GOT3 (cell line): ENCODE measurements at places on chromosomes 7 and 10.

- DNase-seq, result no peak
Measured at GRCh38 chr10:92572362-92573090, 1.4 kb downstream of the IDE start.

DNA sequence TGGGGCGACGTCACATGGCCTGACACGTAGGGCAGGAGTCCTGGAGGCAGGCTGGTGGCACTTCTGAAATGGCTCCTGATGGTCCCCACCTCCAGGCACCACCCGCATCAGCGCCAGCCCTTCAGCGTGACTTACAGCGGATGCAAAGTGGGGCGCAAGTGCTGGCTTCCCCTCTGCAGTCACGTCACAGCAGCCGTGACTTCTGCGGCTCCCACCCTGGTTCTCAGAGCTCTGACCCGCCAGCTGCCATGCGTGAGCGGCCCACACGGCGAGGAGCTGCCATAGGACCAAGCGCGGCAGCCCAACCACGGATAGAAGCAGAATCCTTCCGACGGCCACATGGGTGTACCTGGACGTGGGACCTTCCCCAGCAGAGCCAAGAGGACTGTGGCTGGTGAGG lies 159.0 kb downstream of the ELFN1 start:
- DNase-seq, result no peak

- no peak for DNase-seq
Measured at GRCh38 chr10:97226398-97226797, 40.6 kb upstream of the SLIT1 start.

- DNase-seq, result no peak
Measured at GRCh38 chr7:138465046-138465445, 5.0 kb downstream of the TRIM24 start.

DNA sequence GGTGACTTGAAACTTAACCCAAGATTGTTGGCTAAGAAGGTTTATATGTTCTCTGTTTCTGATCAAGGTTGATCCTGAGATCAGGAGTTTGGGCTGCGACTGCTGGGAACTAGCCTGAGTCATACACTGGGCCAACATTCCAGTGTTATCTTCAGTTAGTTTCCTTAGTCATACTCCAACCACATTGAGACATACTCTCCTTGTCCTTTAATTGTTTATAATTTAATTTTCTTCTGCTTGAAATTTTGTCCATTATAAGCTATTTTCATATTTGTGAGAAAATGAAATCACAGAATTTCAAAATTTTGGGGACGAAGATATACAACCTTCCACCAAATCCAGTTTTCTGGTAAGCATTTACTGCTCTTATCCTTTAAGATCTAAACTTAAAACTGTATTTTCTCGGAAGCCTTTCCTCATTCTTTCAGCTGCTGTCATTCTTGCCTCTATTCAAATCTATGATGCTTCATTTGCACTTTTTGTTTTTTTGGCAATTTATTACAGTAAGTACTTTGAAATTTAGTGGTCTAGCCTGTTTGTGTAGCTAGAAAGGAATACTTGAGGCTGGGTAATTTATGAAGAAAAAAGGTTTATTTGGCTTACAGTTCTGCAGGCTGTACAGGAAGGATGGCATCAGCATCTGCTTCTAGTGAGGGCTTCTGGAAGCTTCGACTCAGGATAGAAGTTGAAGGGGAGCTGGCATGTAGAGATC lies 63.4 kb upstream of the POT1 start:
- DNase-seq, result no peak

DNA sequence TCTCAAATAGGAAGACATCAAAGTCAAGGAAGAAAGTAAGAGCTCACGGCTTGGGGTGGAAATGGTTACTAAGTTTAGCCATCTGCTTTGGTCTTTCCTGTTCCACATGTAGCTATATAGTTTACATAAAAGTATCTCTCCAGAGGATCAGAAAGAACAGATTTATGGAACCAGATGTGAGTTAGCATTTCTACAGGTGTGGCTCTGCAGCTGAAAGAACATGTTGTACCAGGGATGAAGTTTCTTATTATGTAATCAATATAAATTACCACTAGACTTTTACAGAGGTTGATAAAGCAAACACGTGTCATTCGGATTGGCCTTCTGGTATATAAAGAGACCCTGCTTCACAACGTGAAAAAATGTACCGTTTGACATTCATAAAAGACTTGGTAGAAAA lies 19.9 kb downstream of the CALD1 start:
- DNase-seq, result no peak

DNA sequence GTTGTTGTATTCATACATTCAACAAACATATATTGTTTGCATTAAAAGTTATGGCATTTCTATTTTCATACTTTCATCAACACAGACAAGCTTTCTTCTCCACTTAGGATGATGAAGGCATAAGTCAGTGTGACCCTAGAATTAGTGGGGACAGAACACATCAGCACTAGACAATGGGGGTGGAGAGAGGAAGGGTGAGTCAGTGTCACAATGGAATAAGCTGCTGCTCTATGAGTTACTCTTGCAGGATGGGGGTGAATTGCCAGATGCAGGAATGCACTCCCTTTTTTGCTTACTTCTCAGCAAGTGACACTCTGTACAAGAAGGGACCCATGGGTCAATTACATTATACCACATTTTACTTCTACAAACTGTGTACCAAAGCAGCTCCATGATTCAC lies 74.0 kb downstream of the DGKI start:
- DNase-seq, result no peak

GRCh38 chr7:127678947-127679346 lies 27.0 kb downstream of the SND1 start:
- DNase-seq, result no peak

DNA sequence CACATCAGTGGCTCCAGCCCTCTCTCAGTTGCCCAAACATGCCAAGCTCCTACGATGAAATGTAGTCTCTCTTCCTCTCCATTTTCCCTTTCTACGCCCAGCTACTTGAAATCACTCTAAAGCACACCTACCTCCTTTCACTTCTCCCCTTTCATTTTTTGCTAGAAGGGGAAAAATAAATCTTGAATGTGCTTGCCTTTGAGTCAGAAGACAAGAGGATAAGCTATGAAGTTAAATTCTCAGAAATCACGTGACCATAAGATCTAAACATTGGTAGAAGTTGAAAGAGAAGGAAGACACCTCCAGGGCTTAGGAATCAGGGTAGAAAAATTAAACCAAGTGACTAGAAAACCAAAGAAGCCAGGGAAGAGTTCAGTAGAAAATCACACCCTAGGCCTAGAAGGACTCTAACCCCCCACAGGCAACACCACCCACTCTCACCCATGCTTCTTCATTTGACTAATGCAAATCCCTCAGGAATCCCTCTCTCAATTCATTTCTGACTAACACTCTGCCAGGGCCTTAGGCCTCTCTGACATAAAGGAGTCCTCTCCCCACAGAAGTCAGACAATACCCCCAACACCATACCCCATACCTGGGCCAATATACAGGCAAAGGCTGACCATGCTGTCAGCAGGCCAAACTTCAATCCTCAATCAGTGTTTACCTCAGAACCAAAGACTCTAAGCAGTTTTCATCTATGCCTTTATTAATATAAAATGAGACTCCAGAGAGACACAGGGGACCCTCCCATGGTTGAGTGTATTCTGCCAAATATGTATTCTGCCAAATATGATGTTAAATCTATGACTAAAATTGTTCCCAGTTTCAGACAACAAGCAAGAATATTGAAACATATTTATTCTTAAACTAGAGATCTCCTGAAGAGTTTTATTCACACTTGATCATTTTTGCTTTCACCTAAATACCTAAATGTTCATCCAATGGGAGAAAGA lies 84.8 kb downstream of the ELMO1 start:
- DNase-seq, result no peak

GRCh38 chr7:104933521-104933988 lies 80.5 kb upstream of the KMT2E start:
- no peak for DNase-seq

GRCh38 chr7:155471718-155472117 lies 13.8 kb downstream of the EN2 start:
- no peak for DNase-seq

DNA sequence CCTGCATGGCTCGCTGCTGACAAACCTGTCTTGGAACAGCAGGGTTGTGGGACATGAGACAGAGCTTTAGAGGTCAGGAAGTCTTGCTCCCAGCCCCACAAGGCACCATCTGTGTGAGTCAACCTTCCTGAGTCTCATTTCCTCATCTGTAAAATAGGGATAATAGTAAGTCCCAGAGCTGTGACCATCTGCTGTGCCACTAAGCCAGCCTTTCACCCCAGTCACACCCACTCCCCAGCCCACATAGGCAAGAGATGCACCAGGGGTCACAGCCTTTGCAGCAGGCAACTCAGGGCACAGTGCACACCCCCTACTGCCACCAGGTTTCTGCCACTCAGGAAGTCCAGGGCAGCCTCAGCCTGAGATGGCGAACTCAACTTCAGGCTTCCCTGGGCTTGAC lies 29.4 kb upstream of the CDH23 start:
- no peak for DNase-seq

DNA sequence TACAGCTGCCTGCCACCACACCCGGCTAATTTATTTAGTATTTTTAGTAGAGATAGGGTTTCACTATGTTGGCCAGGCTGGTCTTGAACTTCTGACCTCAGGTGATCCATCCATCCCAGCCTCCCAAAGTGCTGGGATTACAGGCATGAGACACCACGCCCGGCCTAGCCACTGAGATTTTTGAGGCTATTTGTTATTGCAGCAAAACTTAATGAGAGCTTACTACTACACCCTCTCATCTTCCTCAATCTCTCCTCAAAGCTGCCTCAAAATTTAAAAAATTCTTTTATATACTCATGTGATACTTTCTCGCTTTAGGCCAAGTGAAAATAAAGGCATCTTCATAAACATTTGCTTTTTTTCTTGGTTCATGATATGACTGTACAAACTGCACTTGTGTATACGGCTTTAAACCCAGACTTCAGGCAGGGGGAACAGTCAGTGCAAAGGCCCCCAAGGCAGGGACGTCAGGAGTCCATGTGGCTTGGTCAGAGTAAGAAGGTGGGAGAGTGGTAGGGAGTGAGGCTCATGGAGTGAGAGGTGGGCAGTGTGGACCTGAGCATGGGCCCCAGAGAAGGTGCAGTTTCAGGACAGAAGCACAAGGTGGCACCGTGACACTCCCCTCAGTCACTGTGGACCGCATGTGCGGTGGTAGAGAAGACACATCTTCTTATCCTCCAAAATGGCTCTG lies 55.5 kb downstream of the SYPL1 start:
- peak; percentile 16 for DNase-seq

- DNase-seq, result no peak
Measured at GRCh38 chr10:115861455-115861854, 411.6 kb downstream of the GFRA1 start.

GRCh38 chr7:45052011-45052410 lies 36.8 kb downstream of the NACAD start:
- DNase-seq, result no peak

DNA sequence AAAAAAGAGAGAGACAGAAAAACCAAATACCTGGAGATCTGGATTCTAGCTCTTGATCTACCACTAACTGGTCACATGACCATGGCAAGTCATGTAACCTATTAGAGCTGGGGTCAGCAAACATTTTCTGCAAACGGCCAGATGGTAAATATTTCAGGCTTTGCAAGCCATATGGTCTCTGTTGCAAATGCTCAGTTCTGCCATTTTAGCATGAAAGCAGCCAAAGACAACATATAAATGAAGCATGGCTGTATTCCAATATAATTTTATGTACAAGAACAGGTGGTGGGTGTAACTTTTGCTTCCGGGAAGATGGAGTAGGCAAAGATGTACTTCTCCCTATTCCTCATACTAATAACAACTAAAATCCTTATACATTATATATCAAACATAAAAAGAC lies 6.7 kb downstream of the FRA10AC1 start:
- no peak for DNase-seq

- DNase-seq, result no peak
Measured at GRCh38 chr7:47581438-47581803, 490 bp downstream of the TNS3 start.

- no peak for DNase-seq
Measured at GRCh38 chr10:4033341-4033896, 248.4 kb upstream of the KLF6 start.

DNA sequence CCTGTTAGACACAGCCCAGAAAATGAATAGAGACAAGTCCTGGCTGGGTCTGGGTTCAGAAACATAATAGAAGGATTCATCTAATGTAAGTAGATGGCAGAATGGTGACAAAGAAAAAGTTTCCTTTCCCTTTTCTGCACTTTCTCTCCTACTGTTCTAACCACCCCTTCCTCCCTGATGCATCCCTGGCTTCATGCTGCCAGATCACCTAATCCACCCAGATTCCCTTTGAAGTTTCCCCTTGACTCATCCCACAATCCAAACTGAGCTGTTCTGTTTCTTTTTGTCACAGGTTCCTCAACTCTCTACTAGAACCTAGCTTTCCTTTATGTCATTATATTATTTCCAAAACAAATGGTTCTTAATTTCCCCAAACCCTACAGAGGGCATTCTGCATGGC lies 1.1 kb upstream of the MACC1 start:
- DNase-seq, result no peak

GRCh38 chr10:132836832-132837540 lies 51.0 kb upstream of the NKX6-2 start:
- no peak for DNase-seq

DNA sequence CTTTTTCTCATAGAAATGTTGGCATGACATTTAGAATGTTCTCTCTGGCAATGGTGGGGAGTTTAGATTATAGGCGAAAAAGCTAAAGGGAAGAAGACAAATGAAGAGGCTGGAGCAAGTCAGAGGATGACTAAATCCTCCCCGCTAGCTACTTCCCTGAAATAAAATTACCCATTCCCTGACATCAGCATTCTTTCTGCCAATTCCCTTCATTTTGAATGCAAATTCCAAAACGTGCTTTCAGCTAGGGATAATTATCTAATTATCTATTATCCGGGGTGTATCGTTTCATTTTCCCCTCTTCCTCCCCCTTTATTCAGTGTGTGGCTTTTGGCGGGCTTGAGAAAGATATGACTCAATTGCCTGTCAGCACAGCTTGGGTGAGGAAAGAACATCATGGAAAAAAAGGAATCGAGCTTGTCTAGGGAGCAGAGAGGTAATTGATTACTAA lies 672.3 kb downstream of the TNS3 start:
- DNase-seq, result no peak

- no peak for DNase-seq
Measured at GRCh38 chr7:36360244-36360643, 29.4 kb upstream of the ANLN start.

DNA sequence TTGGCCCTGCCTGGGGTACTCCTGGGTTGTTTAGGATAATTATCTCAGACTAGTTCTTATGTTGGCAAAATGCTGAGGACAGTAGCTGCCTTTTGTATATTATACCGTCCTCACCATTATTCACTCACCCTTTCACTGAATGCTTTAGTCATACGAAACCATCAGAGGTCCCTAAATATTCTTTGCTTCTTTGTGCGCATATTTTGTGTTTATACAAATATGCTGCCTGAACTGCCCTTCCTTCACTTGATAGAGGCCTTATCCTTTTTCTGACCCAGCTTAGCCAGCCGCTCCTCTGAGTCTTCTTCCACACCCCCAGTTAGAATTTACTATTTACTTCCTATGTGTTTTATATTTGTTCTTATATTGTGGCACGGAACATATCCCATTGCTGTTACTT lies 70.2 kb upstream of the OSBPL3 start:
- DNase-seq, result no peak

GRCh38 chr7:5476001-5476400 lies 52.4 kb upstream of the TNRC18 start:
- no peak for DNase-seq
